ENCODE measurements at places on chromosomes 5 and 9.

GRCh38 chr9:106689089-106689488 is 173.9 kb upstream of the ZNF462 start:
- H3K36me3 ChIP-seq = no peaks in the 10 kb centered on the region
- no peak overlapping the region for H3K27ac ChIP-seq
- DNase-seq = no peak
- no peaks in the 10 kb centered on the region for H3K4me1 ChIP-seq

- no peak overlapping the region for H3K4me3 ChIP-seq
- no peak for DNase-seq
- no peaks in the 10 kb centered on the region for H3K4me1 ChIP-seq
- H3K27me3 ChIP-seq = no peaks in the 10 kb centered on the region
- no peak overlapping the region for H3K27ac ChIP-seq
Measured at GRCh38 chr5:15446552-15446951, 53.4 kb upstream of the FBXL7 start.

DNA sequence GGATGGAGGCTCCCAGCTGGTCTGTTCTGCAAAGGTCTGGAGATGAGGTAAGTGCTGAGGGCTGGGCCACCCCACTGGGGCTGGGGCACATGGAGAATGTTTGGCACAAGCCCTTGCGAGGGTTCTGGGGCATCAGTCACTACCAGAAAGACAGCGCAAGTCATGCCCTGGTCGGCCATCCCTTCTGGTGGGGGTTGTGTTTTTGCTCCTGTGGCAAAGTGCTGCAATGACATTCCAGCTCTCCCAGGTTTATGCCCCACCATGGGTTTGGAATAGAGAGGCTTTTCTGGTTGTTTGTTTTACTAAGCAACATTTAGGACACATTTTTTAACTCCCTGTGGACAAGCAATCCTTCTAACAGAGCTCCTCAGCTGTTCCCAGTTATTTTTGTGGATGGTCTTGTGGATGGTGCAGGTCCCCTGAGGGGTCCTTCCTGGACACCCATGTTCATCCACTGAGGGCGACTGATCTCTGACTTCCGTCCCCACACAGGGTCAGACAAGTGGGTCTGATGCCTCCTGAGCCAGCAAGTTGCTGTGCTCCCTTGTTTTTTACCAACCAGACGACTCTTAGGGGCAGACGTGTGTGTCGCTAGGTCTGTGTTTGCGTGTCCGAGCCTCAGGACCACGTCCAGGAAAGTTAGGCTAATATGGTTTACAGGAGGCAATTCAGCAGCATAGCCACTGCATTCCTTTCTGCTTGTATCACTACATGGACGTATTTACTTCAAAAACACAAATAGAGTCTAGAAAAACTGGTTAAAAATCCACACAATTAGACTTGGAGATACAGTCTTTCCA is 64.9 kb upstream of the ECM2 start:
- no peaks in the 10 kb centered on the region for H3K36me3 ChIP-seq
- H3K4me3 ChIP-seq = no peak overlapping the region
- H3K27me3 ChIP-seq = no peaks in the 10 kb centered on the region
- H3K27ac ChIP-seq = peak overlapping the region; percentile 59

DNA sequence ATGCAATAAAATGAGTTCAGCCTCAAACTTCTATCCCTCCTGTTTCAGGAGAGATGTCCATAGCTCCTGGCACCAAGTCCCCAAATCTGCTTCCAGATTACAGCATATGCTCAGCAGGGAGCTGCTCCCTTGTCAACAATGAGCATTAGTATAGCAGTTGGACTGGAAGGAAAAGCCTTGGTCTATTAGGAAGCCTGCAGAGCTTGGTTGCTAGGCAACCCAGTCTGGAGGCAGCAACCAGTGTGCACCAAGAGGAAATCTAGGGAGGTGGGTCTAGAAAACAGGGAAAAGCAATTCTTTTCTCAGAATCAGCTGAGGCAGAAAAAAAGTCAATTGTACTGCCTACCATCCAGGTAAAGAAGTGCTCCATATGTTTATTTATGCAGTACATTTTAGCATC is 229.5 kb upstream of the NMUR2 start:
- H3K4me3 ChIP-seq = no peak overlapping the region
- no peaks in the 10 kb centered on the region for H3K4me1 ChIP-seq
- no peaks in the 10 kb centered on the region for H3K36me3 ChIP-seq
- no peak for DNase-seq
- H3K27ac ChIP-seq = no peak overlapping the region

DNA sequence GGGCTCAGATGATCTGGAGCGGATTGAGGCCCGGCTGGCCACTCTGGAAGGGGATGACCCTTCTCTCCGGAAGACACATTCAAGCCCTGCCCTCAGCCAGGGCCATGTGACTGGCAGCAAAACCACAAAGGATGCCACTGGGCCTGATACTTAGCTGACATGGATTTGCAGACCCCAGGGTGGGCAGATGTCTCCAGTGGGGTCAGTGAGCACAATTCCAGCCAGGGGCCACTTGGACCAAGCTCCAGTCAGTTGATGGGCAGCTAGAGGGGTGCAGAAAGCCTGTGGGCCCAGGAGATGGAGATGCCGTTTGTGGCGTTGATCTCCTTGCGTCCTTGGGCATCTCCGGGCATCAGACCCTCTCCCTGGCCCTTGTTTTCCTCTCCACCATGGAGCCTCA is 46.7 kb downstream of the PSD2 start:
- DNase-seq = no peak
- H3K4me3 ChIP-seq = no peak overlapping the region
- no peaks in the 10 kb centered on the region for H3K27me3 ChIP-seq
- no peaks in the 10 kb centered on the region for H3K36me3 ChIP-seq

Measured in prostate gland (tissue), 2 donors.